ENCODE measurements at places on chromosomes 2 and 18.

GRCh38 chr2:212539072-212539880 lies 674 bp upstream of the ERBB4 start:
- DNase-seq = no peak

GRCh38 chr18:68454511-68455228 lies 260.2 kb downstream of the TMX3 start:
- no peak for DNase-seq

DNA sequence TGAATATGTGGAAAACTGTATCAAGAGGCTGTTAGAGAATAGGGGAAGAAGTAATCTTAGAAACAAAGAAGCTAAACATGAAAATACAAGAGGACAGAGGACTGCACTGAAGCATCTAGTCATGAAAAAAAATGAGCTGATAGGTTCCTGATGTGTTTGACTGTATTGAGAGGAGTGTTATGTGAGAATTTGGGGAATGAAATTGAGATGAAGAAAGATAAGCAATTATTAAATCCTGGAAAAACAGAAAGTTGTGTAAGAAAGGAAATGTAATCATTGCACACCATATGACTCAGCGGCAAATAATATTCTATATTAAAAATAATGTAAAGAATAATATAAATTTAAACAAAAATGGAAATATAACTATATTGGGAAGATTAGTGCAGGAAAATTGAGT lies 71.2 kb downstream of the SEMA4F start:
- no peak for DNase-seq

- DNase-seq = no peak
These were observed 11.4 kb downstream of the TXNDC2 start for GRCh38 chr18:9897129-9897528.

- no peak for DNase-seq
These were observed 49.6 kb downstream of the MARCO start for GRCh38 chr2:118991554-118991953.

DNA sequence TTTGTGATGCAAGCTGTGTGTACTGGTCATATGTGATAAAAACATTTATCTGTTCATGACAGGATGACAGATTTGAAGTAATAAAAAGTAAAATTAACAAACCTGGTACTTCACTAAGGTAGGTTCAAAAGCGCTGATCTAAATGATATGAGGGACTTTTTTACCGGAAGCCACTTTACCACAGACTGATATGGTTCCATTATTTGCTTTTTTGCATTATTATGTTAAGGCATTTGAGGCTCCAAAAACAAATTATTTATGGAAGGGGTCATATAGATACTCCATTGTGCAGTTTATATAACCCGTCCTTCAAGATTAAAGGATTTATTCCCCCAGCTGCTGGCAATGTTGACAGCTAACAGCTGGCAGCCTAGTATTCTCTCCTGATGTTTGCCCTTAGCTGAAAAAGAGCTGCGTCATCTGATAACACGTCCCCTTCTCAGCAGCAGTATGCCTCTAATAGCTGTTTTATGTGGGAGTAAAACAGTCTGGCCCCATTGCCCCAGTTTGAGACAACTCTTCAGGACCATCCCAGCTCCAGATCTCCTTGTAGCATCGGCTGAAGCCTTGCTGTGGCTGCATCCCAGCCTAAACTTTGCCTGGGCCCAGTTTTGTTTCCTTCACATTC lies 84.8 kb upstream of the XIRP2 start:
- DNase-seq = no peak

- DNase-seq = no peak
These were observed 180.4 kb downstream of the TWIST2 start for GRCh38 chr2:239028253-239028619.

DNA sequence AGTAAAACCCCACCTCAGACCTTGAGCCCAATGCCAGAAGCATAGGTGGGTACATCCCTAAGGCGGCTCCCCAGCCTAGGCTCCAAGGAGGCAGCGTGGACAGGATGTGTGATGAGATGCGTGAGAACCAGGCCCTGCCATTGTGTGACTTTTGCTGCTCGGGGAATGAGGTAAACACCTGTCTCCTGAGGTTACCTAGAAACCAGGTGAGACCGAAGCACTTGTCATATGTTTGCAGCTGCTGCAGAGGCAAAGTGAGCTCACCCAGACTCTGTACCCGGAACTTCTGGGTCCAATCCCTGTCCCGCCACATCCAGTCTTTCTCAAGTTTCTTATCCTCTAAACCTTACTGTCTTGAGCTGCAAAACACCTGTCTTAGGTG lies 3.4 kb downstream of the FBLN7 start:
- DNase-seq = no peak

DNA sequence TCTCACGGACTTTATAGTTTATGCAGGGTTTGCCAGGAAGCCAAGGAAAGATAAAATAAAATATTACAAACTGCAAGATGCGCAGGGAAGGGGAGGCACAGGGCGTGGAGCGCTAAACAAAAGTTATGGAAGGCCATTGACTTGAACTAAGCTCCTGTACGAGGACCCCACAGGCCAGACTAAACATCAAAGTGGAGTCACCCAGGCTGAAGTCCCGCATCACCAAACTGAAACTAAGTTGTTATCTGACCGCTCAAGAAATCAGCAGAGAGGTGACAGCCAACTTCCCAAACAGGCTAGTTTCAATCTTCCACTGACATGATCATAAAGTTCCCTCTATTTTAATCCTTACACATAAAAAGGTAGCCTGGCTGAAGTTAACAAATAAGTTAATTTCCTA lies 90.5 kb upstream of the YWHAQ start:
- DNase-seq = no peak
